ENCODE measurements at places on chromosomes 1 and 21.

GRCh38 chr1:154835531-154836324, 34.4 kb downstream of the KCNN3 start:
- DNase-seq: no peak

GRCh38 chr1:214318956-214319736, 38.2 kb downstream of the SMYD2 start:
- DNase-seq: no peak

- no peak for DNase-seq
Observed at GRCh38 chr1:109689844-109690405, 2.3 kb downstream of the GSTM1 start.

DNA sequence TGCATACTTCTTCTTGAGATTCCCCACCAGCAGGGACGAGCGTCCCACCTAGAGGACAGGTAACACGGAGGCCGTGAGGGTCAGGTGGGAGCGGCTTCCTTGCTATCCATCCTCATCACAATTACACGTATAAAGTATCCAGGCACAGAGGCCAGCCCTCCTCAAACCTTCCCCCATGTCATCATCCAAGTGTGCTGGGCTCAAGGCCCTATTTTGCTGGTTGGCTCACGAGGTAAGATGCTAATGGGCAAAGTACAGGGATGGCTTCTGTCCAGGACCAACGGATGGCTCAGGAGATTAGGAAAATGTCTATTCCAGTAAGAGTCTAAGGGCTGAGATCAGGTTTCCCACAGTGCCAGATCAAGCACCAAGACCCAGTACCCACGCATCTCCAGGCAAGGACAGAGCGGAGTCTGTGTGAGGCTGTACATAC, 11.5 kb upstream of the A3GALT2 start:
- peak; percentile 96 for DNase-seq

DNA sequence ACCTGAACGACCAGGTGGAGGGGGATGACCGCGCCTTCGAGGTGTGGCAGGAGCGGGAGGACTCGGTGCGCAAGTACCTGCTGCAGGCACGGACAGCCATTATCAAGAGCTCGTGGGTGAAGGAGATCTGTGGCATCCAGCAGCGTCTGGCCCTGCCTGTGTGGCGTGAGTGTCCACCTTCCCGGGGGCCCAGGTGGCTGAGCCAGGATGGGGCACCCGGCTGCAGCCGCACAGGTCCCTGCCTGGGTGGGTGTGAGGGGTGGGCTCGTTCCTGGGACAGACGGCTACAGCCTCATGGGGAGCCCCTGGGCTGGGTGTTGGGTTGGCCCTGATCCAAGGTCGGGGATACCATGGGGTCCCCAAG, 65.2 kb downstream of the TRIM11 start:
- no peak for DNase-seq

DNA sequence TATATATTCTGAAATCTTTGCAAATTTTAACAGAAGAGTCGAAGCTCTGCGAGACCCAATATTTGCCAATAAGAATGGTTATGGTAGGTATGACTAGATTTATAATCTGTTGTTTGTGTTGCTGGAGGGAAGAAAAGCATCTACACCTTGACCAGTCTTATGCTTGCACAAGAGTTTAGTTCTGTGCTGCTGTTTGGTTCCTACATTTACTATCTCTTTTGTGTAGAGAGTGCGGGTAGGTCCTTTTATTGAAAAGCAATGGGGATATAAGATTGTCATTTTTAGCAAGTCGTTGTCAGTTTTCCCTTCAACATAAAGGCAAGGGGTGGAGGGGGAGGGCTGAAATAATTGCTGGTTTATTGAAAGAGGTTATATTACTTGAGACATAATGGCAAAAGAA, 396 bp downstream of the ELAVL4 start:
- DNase-seq: no peak

- peak; percentile 55 for DNase-seq
Observed at GRCh38 chr1:61081686-61082310, 563 bp upstream of the NFIA start.

DNA sequence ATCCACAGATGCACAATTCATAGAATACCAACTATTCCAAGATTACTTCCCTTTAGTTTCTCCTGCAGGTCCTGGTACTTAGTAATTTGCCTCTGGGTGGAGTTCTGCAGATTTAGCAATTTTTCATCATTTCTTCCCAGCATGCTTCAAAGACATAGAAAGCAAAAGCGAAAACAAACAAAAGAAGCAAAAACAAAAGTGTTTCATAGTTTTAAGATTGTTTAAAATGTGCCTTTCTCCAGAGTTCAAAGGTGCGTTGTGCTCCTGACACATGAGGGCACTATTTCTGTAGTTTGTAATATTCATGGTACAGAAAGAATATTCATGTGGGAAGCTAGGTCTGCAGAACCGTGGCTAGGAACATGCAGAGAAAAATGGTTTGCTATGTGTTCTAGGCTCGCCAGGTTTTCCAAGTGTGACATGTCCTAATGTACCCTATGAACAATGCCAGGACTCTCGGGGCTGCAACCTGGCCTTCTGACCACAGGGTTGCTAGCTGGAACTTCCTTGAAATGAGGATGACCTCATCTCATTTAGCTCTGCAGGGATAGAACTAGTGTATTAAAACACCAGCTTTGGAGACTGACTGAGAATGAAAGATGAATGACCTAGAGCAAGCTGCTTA, 30.0 kb upstream of the RCSD1 start:
- DNase-seq: peak; percentile 24

DNA sequence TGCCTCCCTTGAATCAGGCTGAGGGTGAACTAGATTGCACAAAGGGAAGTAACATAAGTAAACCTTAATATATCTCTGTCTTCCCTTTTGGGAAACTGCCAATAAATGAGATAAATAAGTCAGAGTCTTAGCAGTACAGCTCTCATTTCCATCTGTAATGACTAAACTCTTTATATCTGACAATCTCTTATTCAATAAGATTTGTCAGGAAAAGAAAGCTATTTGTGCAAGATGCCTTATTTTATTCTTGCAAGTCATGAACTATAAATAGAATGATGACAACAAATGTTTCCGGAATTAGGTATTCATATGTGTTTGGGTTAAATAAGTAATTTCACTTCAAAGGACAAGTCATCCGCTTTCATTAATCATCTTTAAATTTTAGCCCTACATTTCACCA, 229.2 kb downstream of the PTGER3 start:
- DNase-seq: peak; percentile 10

DNA sequence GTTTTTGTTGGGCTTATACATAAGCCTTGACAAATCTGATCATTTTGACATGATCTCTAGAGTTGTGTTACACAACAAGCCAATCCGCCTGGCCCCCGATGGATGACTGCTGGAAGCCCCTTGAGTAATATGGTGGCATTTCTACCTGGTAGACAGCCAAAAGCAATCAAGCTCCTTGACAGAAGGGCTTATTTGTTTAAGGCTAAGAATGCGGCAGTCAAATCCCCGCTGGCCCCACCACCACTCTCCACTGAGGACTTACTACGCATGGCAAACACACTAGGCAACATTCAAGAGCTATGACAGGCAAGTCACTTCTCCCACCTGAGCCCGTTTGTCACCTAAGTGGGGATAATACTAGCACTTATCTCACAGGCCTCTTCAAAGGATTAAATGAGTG, 33.4 kb upstream of the C1orf198 start:
- no peak for DNase-seq

GRCh38 chr1:207344221-207344620, 22.7 kb downstream of the CD55 start:
- no peak for DNase-seq

- no peak for DNase-seq
Observed at GRCh38 chr1:154664331-154665002, 56.5 kb upstream of the ADAR start.

- DNase-seq: no peak
Observed at GRCh38 chr1:178599745-178600144, 86.8 kb downstream of the TEX35 start.

- no peak for DNase-seq
Observed at GRCh38 chr1:20484519-20485462, 1.2 kb downstream of the CAMK2N1 start.

GRCh38 chr1:26278724-26279455, 996 bp upstream of the SH3BGRL3 start:
- peak; percentile 78 for DNase-seq

DNA sequence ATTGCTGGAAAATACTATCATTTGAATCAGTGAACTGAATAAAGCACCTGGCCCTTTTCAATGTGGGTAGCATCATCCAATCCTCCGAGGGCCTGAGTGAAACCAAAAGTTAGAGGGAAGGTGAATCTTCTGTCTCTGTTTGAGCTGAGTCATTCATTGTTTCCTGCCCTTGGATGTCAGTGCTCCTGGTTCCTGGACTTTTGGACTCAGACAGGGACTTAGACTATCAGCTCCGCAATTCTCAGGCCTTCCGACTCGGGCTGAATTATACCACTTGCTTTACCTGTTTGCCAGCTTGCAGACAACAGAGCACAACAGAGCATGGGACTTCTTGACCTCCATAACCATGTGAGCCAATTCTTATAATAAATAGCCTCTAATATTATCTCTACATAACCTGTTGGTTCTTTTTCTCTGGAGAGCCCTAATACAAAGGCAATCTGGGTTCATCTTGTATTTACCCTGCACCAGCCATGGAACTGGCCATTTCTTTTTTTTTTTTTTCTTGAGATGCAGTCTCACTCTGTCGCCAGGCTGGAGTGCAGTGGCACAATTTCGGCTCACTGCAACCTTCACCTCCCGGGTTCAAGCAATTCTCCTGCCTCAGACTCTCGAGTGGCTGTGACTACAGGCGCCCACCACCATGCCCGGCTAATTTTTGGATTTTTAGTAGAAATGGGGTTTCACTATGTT, 19.2 kb upstream of the VASH2 start:
- DNase-seq: no peak

GRCh38 chr1:114355240-114355639, 155.8 kb downstream of the TRIM33 start:
- no peak for DNase-seq

DNA sequence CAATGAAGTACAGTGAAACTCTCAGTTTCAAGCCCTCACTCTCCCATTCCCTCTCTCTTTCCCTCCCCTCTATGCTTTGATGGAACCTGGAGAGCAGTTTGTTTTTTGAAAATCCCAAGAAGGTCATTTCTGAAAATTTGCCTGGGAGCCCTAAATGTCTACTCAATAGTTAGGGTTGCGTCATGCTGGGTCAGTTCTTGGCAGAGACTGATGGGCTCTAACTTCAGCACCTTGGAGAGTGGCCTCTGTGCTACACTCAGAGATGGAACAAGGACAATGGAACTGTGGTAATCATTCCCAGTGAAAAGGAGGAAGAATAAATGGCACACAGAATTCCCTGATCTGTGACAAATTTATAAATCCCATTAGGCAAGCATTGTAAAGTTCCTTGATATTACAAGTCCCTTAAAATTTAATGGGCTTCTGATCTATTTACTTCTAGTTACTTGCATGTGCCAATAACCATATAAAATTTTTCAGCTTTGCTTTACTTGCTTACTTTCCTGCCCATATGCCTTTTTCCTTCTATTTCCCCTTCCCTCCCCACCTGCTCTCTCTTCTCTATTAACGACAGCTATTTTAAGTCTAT, 182.9 kb upstream of the KCND3 start:
- peak; percentile 49 for DNase-seq

- no peak for DNase-seq
Observed at GRCh38 chr1:36835696-36836095, 198.6 kb downstream of the GRIK3 start.

DNA sequence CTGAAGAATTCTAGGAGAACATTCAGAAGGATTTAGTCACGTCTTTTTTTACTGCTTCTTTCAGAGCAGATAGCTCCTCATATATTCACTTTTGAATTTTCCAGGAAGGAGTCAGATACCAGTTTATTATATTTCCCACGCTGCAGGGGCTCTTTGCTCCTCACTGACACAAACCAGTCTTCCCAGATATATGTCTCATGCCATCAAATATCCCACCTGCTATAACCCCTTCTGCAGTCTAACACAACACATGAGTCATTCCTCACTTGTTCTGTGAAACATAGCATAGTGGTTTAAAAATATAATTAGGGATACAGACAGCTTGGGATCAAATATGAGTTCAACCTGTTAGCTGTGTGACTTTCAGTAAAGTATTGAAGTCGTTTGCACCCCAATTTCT, 251.7 kb upstream of the DPYD start:
- no peak for DNase-seq

DNA sequence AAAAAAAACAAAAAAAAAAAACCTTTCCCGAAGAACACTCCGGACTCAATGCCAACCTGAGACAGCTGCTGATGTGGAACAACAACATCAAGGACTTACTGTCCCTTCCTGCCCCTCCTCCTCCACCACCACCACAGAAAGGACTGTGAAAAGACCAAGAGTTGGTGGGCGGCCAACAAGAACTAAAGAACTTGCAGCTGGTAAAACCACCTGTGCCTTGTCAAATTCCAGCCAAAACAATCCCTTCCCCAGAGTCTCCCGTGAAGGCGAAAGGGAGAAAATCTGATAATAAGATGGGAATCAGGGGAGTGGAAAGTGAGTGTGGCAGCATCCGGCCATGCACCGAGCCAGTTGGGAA, 88.9 kb downstream of the PROX1 start:
- DNase-seq: no peak

- DNase-seq: no peak
Observed at GRCh38 chr21:41189150-41189745, 21.3 kb downstream of the BACE2 start.

DNA sequence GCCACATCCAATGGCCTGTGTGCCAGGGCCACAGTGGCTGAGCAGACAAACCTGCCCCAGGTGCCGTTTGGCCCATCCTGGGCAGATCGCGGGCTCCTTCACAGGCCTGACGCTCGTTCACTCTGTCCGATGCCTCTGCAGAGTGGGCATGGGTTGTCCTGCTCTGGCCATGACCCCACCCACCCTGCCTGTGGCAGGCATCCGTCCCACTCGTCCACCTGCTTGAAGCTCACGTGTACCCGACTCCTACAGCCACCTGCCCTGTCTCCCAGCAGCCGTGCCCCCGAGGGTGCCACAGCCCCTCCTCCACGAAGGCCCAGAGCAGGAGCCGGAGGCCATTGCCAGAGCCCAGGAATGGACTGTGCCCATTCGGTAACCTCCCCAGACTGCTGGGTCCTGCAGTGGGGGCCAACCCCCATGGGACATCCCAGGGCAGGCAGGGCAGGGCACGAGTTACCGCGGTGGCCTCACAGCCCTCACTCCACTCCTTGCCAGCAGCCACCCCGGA, 41.9 kb downstream of the TRIM11 start:
- DNase-seq: no peak

GRCh38 chr1:113605146-113605545, 154.1 kb downstream of the PHTF1 start:
- no peak for DNase-seq

GRCh38 chr1:15218287-15219279, 28.4 kb upstream of the FHAD1 start:
- DNase-seq: no peak

GRCh38 chr1:66598670-66599069, 64.7 kb downstream of the SGIP1 start:
- DNase-seq: peak; percentile 70

DNA sequence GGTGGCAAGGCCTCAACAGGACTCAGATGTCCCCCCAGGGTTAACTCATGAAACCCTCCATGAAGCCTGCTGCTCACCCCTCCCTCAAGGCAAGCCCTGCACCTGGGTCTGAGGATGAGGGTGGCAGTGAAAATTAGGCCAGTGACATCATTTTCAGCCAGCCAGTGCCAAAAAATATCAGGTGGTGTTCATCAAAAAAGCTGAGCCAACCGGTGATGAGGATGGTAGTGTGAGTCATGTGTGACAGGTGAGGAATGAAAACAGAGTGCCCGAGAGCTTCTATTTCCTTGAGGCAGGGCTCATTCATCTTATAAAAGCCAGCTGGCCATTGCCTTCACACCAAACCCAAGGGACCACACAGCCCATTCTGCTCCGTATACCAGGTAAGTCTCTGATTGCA, at the start of gene SPRR1A:
SPRR1A (plus strand) TSS at position 339 of the 400 bp plus-strand sequence. CDS start 1,150 bp downstream, outside the sequence.
- no peak for DNase-seq
